OCI-LY7 (cell line): ENCODE measurements at places on chromosomes 11 and 22. TPM values are rescaled to one million over a fixed set of nuclear protein-coding genes. Genes with fewer than 3 reads are reported as not detected.

GRCh38 chr22:32818446-32819115 is 17.1 kb downstream of the TIMP3 start:
- DNase-seq: no peak

DNA sequence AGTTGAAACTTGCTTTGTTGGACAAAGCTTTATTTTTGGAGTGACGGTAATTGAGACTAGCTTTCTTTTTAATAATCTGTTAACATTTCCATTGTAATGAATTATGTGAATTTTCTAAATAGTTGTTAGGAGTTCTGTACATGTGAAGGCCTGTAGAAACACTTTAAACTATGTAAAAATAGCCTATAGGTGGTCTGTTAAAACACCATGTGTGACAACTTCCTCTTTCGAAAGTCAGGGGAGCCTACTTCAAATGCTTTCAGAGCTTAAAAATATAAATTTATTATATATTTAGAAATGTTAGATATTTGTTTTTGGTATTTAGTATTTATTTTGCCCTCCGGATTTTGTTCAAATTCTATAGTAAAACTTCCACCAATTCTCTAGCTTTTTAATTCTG is 28.7 kb downstream of the DDIAS start:
- DNase-seq: peak; percentile 75

DNA sequence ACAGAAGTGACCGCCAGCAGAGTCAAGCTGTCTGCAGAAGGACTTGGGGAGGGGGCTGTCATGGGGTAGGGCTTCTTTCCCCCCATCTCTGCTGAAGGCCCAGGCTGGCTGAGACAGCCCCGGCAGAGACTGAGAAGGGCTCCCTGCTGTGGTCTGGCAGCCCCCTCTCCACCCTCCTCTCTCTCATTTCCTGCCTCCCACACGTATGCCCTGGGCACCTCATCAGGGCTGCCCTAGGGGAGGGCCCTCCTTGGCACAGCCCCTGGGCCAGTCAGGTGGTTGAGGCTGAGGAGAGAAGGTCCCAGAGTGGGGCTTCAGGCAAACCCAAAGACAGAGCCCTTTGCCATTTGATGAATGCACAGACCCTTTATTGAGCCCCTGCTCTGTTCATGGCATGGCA is 3.6 kb downstream of the RASD2 start:
- no peak for DNase-seq

GRCh38 chr11:122656073-122656630 is 630 bp downstream of the UBASH3B start:
- peak; percentile 61 for DNase-seq

- no peak for DNase-seq
These were observed 387.1 kb downstream of the SOX6 start for GRCh38 chr11:15969281-15969680.

GRCh38 chr22:50218996-50219727 is 18.4 kb downstream of the SELENOO start:
- no peak for DNase-seq

DNA sequence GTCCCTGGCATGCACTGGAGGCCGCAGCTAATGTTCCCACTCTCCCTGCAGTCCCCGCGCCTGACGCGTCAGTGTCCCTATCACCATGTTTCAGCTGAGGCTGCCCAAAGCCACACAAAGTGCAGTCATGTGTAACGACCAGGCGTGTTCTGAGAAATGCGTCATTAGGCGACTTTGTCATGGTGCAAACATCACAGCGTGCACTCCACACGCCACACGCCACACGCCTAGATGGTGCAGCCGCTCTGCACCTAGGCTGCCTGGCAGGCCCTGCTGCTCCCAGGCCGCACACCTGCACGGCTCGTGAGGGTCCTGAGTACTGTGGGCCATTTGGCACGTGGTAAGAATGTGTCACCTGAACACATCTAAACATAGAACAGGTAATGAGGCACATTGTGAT is 2.4 kb downstream of the CRELD2 start:
- DNase-seq: no peak

DNA sequence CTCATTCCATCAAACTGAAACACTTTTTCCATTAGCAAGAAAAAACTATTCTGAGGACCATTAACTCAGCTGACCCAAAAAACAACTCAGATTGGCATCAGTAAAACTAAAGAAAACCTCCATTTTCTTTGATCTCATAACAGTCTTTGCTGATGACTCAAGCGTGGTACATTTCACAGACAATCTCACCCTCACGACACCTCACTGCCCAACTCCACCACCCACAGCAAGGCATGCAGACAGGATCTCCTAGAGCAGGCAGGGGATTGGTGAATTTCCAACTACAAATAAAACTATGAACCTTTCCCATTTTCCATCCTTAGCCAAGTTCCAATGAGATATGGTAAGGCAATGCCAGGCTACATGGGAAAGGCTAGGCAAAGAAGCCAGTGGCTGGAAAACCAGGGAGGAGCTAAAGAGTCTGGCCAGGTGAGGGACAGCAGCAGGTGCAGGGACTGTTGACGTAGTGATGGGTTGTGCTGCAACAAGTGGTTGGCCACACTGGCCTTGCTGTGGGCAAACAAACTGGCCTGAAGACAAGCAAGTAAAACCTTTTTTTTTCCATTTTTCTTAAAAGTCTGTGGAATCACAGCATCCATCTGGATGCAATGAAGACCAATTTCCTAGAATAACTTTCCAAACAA is 97.2 kb downstream of the SERGEF start:
- DNase-seq: no peak

- DNase-seq: no peak
These were observed 2.3 kb downstream of the MMP11 start for GRCh38 chr22:23774922-23775436.

GRCh38 chr11:66391322-66391721 is 19.8 kb upstream of the SLC29A2 start:
- DNase-seq: peak; percentile 67

DNA sequence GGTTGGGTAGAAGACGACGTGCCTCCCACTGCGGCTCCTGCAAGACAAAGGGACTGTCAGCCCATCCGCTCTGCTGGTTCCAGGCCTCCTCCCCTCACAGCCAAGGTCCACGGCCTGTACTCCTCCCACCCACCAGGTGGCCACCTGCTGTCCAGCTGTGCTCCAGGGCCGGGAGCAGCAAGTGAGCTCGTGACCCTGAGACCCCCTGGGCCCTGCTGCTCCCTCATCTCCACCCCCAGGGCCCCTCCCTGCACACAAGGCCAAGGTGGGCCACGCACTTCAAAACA is 27.4 kb downstream of the TSPAN4 start:
- no peak for DNase-seq

- DNase-seq: no peak
These were observed 10.0 kb upstream of the SWAP70 start for GRCh38 chr11:9653871-9654270.

GRCh38 chr11:105142167-105142566 is 2.6 kb upstream of the CARD18 start:
- no peak for DNase-seq

- DNase-seq: no peak
These were observed 803.0 kb upstream of the FAT3 start for GRCh38 chr11:91421641-91422040.

DNA sequence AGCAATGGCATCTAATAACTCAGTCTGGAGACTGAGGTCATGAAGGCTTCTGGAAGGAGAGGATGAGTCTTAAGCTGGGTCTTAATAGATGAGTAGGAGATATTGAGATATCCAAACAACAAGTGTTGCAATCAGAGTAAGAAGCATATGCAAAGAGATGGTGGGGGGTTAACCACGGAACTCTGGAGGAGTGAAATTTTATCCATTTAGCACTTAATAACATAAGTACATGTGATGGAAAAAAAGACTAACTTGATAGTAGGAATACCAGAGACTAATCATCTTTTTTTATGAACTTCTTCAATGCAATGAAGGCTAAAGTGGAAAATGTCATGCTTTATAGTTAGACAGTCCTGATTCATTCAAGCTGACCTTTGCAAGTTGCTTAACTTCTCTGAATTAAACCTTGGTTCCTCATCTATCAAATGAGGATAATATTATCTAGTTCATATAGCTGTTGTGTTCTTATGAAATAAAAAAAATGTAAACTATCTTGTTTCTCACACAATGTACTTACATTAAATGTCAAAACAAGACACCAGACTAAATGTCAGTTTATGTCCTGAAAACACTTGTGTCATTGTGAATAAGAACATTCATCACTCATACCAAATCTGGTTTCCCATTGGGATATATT is 403.1 kb upstream of the CCDC90B start:
- DNase-seq: no peak

GRCh38 chr22:32075997-32076760 is 33.1 kb downstream of the SLC5A1 start:
- no peak for DNase-seq

DNA sequence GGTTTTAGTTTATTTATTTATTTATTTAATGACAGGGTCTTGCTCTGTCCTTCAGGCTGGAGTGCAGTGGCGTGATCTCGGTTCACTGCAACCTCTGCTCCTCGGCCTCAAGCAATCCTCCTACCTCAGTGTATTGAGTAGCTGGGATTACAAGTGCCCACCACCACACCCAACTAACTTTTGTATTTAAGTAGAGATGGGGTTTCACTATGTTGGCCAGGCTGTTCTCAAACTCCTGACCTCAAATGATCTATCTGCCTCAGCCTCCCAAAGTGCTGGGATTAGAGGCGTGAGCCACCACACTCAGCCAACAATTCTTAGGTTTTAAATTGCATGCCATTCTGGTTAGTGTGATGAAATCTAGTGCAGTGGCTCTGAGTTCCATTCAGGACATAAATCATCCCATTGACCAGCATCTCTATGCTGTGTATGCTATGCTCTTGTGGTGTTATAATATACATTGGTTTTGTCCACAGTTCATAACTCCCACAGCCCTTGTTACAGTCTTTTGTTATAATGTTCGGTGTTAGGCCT is 28.5 kb downstream of the ZNF280B start:
- DNase-seq: no peak

The MYEOV gene
- 7.7 and 8.8 TPM in 2 replicates for total RNA-seq

The CHRM4 gene
- total RNA-seq: 0.24 TPM in 1 of 2 replicates, not detected in the other

The CDKN1C gene
- 0.55 and 0.59 TPM in 2 replicates for total RNA-seq

The TYMP gene
- total RNA-seq: 3.8 and 4.0 TPM in 2 replicates

The SIRT3 gene
- 18.5 and 21.0 TPM in 2 replicates for total RNA-seq
